AG08396 (cell line): ENCODE measurements at places on chromosomes 2 and 18.

DNA sequence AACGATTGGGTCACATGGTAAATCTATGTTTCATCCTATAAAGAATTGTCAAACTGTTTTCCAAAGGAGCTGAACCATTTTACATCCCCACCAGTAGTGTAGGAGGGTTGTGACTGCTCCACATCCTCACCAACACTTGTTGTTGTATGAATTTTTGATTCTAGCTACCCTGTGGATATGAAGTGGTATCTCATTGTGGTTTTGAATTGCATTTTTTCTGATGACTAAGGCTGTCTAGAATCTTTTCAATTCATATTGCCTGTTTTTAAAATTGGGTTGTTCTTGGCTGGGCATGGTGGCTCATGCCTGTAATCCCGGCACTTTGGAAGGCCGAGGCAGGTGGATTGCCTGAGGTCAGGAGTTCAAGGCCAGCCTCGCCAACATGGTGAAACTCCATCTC, 44.5 kb downstream of the TXNL1 start:
- no peak for DNase-seq

DNA sequence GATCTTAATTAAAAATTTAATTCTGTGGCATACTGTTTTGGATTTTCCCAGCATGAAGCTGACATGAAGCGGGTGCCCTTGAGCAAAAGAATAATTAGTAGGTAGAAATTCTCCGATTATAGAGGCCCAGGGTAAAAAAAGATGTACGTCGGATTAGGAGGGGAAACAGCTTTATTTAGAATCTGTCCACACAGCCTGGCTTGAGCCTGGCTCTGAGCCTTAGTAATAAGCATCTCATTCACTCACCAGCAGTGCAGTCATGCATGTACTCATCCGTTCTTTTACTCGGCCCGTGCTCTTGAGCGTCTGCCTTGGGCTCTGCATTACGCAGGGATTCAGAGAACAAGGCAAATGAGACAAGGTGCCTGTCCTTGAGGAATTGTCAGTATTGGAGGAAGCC, 219.3 kb downstream of the AGAP1 start:
- DNase-seq: no peak

GRCh38 chr2:75277111-75277510, 77.8 kb upstream of the TACR1 start:
- peak; percentile 20 for DNase-seq

- DNase-seq: no peak
These were observed 44.1 kb upstream of the NDUFV2 start for GRCh38 chr18:9058406-9058805.

DNA sequence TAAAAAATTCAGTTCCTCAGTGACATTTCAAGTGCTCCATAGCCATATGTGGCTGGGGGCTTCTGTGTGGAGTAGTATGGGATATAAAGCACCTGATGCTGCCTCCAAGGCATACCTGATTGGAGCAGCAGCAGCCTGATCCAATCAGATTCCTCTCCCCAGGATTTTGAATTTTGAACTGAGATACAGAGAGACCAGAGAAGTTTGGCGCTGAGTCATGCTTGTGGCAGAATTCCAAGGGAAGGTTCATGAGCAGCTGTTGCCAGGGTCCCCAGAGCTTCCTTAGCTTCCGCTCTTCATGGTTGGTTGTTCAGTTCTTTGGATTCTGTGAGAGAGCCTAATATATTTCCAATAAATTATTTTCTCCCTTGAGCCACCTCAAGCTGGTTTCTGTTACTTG, 29.0 kb upstream of the CFAP36 start:
- peak; percentile 39 for DNase-seq

DNA sequence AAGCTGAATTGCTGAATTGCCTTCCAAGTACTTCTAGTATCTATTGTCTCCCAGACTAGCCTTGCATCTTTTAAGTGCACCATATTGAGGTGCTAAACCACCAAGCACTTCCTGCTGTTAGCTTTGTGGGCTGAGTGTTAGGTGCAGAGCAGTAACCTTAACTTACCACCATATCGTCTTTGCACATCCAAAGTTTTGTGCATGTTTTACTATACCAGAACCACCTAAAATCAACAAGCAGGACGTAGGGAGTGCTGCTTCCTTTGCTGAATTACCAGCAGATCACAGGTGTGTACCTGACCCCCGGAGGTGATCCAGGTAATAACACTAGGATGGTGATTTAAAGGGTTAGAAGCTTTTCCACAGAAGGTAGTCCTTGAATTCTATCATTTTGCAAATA, 359.9 kb upstream of the HNRNPA3 start:
- DNase-seq: no peak

DNA sequence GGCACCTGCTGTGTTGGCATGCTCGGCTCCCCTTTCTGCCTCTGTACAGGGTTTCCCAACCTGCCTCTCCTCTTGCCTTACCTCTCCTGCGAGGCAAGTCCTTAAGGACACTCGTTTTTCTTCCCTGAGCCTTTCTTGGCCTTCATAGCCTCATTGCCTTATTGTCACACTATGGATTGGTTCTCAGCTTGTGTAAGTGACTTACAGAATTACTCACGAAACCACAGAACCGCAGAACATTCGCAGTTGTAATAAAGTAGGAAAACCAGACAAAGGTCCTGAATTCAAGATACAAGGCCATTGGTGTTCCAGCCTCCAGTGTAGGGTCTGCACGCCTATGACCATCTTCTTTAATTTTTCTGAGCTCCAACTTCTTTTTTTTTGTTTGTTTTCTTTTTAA, 317.6 kb upstream of the SMIM21 start:
- no peak for DNase-seq

- no peak for DNase-seq
These were observed 1313.7 kb upstream of the NRXN1 start for GRCh38 chr2:52345676-52346075.

DNA sequence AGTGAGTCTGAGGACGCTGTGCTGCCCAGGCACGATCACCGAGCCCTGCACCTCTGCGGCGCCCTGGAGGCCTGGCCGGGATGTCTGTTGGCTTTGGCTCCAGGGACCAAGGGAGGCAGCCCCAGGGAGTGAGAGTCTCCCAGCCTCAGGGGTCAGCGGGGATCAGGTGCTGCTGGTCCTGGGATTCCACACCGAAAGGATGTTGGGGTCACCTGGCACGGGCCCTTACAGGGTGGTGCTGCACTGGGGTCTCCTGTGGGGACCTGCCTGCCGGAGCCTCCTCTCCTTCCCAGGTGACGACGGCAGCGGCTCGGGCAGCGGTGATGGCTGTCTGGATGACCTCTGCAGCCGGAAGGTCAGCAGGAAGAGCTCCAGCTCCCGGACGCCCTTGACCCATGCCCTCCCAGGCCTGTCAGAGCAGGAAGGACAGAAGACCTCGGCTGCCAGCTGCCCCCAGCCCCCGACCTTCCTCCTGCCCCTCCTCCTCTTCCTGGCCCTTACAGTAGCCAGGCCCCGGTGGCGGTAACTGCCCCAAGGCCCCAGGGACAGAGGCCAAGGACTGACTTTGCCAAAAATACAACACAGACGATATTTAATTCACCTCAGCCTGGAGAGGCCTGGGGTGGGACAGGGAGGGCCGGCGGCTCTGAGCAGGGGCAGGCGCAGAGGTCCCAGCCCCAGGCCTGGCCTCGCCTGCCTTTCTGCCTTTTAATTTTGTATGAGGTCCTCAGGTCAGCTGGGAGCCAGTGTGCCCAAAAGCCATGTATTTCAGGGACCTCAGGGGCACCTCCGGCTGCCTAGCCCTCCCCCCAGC, 30.5 kb downstream of the GPC1 start:
- DNase-seq: peak; percentile 7

DNA sequence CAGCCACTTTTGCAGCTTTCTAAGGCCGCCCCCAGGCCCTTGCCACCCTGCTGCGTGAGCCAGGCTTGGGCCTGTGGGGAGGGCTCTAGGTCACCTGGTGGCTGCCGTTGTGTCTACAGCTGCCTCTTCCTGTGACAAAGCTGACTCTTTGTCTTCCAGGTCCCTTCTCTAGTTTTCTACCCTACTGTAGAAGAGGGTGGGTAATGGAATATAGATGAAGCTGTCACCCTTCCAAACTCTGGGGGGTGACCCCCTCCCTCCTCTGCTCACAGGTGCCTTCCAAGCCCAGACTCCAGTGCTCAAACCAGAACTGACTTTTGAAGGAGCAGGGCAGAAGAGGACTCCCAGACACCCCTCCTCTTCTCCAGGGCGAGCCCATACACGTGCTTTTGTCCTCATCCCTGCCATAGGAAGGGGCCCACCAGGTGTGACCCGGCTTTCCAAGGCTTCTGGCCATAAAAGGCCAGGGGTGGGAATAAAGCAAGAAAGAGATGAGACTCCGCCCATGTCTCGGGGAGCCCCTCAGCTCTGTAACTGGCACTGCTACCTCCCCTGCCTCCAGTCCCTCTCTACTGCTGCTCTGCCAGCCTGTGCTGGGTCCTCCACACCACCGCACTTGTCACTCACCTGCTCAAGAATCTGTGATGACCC, 17.9 kb upstream of the SDC1 start:
- DNase-seq: no peak

- no peak for DNase-seq
These were observed 12.3 kb downstream of the EN1 start for GRCh38 chr2:118834901-118835745.

- DNase-seq: no peak
These were observed 54.0 kb upstream of the IMP4 start for GRCh38 chr2:130288467-130289403.

DNA sequence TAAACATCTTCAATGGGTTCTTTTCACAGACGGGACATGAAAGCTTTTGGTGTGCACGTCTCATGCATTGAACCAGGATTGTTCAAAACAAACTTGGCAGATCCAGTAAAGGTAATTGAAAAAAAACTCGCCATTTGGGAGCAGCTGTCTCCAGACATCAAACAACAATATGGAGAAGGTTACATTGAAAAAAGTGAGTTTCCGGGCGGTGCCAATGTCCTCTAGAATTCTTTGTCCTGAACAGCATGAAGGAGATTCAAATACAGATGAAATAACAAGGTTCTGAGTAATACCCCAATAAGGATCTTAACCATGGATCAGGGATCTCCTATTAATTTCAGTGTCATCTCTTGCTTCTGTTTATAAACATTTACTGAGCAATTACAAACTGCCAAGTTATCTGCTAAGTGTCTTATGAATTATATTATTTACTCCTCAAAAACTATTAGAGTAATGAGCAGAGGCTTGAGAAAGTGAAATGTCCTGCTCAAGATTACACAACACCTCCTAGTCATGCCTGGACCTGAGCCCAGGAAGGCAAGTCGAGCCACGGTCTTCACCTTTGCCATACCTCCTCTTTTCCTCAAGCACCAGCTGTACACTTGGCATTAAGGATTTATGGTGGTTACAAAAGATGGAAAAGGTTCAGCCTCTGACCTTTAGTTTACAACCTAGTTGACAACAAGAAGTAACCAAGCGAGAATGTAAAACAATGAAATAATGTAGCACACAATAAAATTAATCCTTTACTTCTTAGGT, 22.6 kb downstream of the DHRS9 start:
- no peak for DNase-seq

DNA sequence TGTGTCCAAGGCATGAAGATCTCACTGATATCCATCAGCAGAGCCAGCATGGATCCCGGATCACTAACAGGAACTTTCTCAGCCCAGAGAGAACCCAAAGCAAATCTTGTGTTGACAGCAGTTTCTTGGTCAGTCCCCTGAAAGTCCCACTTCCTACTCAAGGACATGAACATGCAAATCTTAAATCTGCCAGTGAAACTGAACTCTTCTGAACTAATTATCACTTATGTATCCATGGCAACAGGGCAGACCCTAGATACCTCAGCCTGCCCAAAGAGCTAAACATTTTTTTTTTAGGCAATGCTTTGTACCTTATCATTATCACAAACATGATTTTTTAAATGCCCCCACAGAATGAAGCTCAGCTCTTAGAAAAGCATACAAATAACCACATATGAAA, 127.8 kb upstream of the DDX18 start:
- DNase-seq: no peak

DNA sequence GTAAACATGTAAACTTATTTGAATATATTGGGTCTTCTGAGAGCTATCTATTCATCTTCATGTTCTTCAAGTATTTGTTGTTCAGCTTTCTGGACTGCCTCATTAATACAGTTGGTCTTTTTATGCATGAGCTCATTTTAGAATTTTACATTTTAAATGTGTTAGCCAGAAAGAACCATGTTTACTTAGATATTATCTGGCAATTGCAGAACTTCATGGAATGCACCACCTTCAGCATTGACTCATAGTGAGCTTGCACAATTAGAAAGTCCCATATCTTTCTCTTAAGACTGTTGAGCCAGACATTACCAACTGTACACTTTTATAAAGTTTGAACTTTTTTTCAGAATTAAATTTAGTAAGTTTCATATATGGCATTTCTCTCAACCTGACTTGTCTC, 536.7 kb downstream of the RIT2 start:
- no peak for DNase-seq

GRCh38 chr18:73715210-73715670, 432.4 kb downstream of the FBXO15 start:
- DNase-seq: peak; percentile 32

- no peak for DNase-seq
These were observed 6.2 kb upstream of the POU3F3 start for GRCh38 chr2:104847586-104848160.

GRCh38 chr2:240252191-240252871, 111.9 kb upstream of the OTOS start:
- no peak for DNase-seq

DNA sequence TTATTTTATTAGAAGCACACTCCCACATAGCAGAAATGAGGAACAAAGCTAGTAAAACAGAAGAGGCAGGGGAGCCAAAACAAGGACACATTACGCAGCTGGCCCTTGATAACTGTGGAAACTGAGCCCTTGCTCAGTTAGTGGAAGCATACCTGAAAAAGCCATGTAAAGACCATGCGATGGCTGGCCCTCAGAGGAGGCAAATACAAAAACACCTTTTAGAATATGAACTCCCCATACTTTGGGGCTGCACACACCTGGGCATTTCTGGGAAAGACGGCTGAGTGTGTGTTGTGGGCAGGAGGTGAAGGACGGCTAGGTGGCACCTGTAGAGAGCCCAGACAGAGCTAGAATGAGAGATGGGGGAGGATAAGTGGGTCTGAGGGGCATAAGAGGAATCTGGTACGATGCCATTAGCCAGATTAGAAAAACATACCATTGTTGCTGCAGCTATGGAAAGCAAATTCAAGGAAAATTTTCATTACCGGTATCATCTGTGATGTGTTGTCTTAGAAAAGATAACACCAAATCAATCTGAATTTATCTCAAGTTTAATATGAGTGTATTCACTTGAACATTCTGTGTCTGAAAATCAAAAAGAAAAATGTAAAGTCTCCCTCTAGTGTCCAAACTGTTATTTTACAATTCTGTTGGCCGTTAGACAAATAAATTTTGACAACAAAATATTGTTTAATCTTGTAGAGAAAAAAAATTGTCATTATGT, 45.2 kb upstream of the SULT1C3 start:
- DNase-seq: no peak

- DNase-seq: peak; percentile 88
These were observed at the start of gene OTX1 for GRCh38 chr2:63050334-63051041. Gene OTX1, plus strand, starts transcription at chr2:63050830. Its CDS starts 2,161 bp downstream, at chr2:63052991.

GRCh38 chr2:85475799-85476490, 57.4 kb downstream of the SH2D6 start:
- no peak for DNase-seq
